Fibroblast of lung (primary cell): ENCODE measurements at places on chromosomes 2 and 18.

- DNase-seq = peak; percentile 12
Observed at GRCh38 chr2:157596992-157597681, 31.5 kb downstream of the ACVR1C start.

DNA sequence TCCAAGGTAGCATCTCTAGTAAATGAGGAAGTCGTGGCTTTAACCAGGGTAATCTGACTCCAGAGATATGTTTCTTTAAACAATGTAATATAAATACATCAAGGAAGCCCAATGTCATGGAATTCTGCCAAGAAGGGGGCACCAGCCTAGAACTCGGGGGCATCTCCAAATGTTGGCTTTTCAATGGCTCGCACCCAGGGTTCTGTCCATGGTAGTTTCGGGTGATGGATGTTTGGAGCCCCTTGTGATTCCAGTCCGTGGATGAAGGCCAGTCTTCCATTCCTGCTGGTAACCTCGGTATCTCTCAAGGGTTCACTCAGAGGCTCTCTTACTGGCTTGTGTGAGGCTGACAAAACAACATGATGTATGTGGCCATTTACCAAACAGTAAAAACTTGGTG, 91.7 kb upstream of the SPHKAP start:
- no peak for DNase-seq

GRCh38 chr2:240238786-240239185, 98.3 kb upstream of the OTOS start:
- DNase-seq = no peak

DNA sequence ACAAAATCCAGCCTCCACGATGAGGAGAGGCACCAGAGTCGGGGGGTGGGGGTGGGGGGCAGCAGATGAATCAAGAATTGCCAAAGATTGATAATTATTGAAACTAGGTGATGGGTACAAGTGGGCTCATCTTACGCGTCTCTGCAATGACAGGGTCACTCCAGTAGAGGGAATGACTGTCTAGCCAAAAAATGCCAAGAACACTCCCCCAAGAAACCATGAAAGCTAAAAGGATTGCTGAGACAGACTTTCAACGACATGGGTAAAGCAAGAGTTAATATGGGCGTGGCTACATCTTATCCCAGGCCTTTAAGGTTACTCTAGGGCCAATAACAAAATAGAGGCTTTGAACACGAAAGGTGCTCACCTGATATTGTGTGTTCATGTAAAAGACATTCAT, 86.5 kb downstream of the STK39 start:
- DNase-seq = no peak

- DNase-seq = peak; percentile 80
Observed at GRCh38 chr2:138501425-138502254, at the start of gene SPOPL. Gene SPOPL (plus strand): TSS chr2:138501770. CDS start chr2:138550217, 48,447 bp downstream.

GRCh38 chr2:196729418-196729817, 70.1 kb downstream of the GTF3C3 start:
- DNase-seq = no peak

DNA sequence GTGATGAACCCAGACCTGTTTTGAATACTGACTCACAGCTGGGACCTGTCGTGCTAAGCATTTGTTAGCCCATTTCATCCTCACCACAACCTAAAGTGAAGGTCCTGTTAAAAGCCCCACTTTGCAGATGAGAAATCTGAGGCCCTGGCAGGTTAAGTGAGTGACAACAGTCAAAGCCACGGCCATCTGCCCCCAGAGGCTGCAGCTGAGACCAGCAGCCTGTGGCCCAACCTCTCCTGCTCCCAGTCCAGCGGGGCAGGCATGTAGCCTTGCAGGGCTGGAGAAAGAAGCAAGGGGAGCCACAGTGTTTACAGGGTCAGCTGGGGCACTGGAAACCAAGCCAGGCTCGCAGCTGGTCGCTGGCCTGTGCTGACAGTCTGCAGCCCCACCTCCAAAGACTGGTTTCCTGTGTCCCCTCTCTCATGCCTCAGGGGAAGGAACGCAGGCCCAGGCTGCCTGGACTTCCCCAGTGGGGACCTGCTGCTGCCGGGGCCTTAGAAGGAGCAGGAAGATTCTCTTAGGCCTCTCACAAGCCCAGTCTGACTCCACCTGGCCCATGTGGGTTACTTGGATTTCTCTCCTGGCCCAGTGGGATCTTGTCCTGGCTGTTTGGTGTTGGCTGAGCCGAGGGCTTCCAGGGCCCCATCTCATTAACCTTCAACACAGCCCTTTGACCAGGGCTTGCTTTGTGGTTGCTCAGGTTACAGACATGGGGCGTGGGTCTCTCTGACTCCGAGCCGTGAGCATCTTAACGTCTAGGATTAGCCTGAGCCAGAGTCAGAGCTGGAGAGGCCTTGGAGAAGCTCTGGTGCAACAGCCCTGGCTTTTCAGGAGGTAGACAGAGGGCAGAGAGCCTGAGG, 1.7 kb downstream of the INPP5D start:
- DNase-seq = peak; percentile 61

DNA sequence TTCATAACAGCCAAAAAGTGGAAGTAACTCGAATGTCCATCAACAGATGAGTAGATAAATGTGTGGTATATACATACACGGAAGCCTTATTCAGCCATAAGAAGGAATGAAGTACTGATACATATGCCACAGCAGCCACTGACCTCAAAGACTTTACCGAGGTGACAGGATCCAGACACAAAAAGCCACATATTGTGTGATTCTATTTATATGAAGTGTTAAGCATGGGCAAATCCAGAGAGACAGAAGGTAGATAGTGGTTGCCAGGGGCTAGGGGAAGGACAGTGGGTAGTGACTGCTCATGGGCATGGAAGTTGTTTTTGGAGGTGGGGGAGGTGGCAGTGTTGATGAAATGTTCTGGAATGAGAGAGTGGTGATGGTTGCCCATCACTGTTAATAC, 33.9 kb downstream of the ZAP70 start:
- DNase-seq = no peak

DNA sequence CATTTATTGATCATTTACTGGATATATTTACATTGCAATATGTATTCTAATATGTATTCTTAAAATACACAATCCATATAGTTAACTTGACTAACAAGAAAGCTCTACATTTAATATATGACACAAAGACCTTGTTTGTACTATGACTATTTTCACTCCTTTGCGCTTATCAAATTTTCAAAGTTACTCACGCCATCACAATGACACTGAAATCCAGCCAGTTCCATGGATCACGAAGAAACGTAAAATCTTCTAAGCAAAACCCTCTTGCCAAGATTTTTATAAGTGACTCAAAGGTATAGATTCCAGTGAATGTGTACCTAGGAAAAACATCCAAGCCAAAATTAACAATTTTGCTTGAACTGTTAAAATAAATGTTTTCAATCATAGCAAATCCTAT, 39.6 kb downstream of the SCN3A start:
- peak; percentile 85 for DNase-seq

- DNase-seq = peak; percentile 92
Observed at GRCh38 chr2:46858702-46859090, 56.9 kb downstream of the MCFD2 start.

DNA sequence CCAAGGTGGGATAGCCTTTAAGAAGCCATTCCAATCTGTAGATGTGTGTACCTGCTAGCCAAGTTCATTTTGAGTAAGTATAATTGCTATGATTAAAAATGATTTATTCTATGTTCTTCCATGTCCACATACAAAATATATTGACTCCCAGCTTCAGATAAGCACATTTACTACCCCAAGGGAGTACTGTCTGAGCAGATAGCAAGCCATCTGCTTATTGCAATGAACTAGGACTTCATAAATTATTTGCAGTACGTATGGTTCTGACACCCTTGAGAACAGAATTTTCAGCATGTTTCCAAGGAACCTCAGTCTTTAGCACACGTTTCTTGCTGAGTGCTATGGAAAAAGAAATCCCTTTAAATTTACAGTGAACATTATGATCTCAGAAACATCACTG, 28.2 kb downstream of the ABCG5 start:
- no peak for DNase-seq

DNA sequence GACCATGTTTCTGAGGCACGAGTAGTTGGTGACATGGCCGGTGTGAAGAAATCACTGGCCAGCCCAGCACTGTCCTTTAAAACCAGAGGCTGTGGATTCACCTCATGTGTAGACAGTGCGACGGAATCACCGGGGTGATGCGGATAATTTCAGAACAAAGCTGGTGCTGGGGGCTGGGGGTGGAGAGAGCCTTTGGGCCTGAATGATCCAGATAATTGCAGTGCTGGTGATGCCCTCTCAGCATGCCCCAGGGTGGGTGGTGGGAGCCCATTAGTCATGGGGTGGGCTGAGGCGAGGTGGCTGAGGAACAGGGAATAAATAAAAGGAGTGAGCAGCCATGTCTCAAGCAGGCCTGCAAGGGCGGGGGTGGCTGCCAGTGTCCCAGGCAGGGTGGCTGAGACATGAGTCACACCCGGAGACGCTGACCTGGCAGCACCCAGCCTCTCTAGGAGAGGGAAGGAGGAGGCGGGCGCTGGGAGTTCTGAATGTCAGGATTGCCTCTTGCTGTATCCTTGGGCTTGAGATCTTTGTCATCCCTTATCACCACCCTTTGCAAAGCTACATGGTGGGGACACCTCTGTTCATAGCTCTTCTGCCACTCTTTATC, 151.1 kb upstream of the MSH6 start:
- DNase-seq = peak; percentile 85

GRCh38 chr2:45115181-45115580, 105.9 kb upstream of the SIX2 start:
- no peak for DNase-seq

- DNase-seq = peak; percentile 13
Observed at GRCh38 chr2:216044883-216045486, 31.6 kb upstream of the MREG start.

- DNase-seq = peak; percentile 20
Observed at GRCh38 chr2:58182527-58182926, 58.6 kb downstream of the FANCL start.

DNA sequence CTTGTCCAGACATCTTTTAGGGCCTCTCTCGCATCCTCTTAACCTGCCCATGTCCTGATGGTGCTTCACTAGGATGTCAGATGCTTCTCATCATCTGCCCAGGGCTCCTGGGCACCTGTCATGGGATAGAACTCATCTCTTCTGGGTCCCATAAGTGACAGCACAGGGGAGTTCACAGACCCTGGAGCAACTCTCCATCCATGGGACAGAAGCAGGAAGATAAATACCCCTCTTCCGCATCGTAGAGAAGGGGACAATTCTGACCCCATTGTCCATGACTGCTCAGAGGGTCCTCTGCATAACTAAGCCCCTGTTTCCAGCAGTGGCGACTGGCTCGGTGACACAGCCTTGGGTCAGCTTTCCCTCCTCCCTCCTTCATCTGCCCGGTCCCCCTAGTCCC, 82.3 kb downstream of the TWIST2 start:
- no peak for DNase-seq
